T-helper 1 cell (primary cell): ENCODE measurements at places on chromosomes 5 and 9.

DNA sequence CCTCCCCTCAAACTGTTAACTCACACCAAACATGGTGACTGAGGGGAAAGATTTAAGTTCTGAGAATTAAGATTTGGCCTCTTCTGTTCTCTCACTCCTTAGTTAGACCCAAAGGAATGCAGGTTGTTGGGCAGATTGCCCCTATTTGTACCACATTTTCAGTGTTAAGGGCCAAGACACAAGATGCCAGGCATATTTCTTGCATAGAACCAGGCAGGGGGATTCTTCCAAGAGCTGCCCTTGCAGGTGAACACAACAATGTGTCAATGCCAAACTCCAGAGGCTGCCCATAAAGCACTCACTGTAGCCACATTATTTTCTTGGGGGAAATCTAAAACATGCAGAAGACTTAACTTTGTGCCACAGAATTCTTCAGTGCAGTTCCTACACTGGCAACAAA lies 14.7 kb downstream of the MPDZ start:
- no peak for DNase-seq

DNA sequence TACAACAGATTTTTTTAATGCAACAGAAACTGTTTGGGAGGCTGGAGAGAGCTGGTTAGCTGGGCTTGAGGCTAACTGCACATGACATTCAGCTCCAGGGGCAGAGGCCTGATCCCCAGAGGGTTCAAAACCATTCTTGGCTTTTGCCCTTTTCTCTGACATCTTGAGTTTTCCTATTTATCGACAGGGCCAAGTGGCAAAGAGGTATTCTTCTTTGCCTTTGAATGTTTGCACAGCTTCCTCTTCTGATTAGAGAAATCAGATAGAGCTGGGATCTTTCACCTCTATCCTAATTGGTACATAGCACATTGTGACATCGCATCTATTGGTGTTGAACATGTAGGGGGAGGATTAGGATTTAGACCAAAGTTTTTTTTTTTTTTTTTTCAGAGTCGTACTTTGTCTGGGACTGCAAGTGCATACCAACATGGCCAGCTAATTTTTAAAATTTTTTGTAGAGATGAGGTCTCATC lies 143.7 kb downstream of the ACTBL2 start:
- DNase-seq = no peak

GRCh38 chr5:62608529-62609511 lies 30.2 kb downstream of the LRRC70 start:
- no peak for DNase-seq

- no peak for DNase-seq
These were observed 209.5 kb downstream of the SLIT3 start for GRCh38 chr5:169091396-169091980.

- peak; percentile 18 for DNase-seq
These were observed 99.1 kb downstream of the FBXO38 start for GRCh38 chr5:148482697-148483462.

DNA sequence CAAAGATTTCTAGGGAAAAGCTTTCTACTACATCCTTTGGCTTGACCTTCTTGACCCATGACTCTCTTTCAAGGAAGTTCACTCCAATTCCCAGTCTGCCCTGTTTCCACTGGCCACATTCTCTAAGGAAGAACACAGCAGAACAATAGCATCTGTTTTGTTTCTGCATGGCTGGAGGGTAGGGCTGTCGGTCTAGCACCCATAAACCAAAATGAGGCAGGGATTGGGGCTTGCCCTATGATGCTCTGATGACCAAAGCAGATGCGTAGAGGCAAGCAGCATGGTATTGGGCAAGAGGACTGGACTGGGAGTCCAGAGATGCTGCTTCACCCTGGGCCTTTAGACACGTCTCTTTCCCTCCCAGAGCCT lies 24.1 kb downstream of the GOLGA2 start:
- no peak for DNase-seq

DNA sequence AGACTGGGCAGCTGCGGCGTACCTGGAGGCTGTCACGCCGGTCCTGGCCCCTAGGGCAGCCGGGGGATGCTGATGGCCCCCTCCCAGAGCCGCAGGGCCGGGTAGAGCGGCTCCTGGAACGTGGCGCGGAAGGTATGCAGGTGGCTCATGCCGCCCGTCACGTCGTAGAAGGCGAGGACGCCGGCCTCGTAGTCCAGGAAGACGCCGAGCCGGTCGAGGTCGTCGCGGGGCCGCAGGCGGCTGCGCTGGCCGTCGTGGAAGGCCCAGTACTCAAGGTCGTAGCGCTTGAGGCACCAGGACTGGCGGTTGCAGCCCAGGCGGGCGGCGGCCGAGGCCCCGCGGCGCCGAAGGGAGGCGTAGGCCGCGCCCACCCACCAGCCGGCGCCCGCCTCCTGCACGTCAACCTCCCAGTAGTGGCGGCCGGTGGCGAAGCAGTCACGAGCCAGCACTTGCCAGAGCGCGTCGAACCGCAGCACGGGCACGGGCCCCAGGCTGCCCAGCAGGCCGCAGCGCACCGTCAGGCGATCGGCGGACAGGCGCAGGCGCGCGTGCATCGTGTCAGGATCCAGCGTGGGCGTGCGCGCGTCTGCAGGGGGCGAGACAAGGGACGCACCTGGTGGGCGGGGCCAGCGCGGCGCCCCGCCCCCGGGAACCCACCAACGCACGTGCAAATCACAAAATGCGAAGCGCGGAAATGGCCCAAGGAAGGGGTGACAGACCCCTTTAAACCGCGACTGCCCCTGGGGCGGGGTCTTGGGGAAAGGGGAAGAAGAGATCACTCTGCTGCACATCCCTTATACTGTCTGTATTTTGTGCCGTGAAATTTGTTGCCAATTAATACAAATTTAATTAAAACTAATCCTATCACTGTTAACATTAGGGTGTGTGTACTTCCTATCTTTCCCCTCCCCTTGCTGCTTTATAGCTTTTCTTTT lies 31.2 kb downstream of the NANS start:
- peak; percentile 19 for DNase-seq
